ENCODE measurements at places on chromosomes 1 and 21.

DNA sequence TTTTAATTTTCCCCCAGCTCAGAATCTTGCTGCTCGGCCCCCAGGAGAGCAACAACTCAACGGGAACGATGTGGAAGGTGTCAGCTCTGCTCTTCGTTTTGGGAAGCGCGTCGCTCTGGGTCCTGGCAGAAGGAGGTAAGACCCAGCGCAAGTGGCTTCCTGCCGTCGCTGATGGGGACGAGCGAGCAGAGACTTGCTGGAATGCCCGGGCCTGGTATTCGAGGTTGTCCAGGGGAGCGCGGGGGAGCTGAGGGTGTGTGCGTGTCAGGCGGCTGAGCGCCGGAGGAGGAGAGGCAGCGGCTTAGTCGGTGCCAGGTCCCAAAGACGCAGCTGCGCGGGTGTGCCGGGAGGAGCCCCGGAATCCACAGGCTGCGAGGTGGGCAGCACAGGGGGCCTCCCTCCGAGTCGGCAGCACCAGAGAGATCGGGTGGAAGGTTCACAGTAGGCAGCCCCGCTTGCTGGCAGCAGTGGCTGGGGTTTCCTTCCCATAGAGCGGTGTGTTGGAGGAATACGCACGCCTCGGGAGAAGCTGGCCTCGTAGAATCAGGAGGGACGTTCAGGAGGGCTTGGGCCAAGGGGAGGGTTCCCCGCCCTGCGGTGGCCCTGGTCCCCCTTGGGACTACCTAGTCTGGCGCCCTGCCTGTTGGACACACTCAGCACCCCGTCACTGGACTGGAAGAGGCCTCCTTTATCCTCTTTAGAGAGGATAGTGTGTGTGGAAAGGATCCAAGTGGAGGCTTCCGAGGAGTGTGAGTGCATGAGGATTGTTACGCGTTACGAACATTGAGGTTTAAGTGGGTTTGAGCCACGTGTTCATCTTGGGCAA, 547 bp downstream of the PDPN start:
- DNase-seq, result no peak

DNA sequence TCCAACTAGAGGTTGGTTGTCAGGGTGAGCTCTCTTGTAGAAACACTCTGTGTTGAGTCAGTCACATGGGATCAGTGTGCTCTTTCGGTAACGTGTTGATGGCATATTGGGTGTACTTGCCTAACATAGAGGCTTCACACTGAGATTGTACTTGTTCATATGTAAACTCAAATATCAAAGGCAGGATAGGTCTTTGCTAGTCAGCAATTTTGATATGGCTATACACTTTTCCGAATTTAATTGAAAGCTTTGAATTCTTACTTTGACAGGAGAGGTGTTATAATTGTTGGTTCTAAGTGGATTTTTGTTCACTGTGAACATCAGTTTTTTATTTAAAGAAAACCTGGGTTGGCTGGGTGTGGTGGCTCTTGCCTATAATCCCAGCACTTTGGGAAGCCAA, 16.4 kb upstream of the TGFB2 start:
- DNase-seq, result no peak

DNA sequence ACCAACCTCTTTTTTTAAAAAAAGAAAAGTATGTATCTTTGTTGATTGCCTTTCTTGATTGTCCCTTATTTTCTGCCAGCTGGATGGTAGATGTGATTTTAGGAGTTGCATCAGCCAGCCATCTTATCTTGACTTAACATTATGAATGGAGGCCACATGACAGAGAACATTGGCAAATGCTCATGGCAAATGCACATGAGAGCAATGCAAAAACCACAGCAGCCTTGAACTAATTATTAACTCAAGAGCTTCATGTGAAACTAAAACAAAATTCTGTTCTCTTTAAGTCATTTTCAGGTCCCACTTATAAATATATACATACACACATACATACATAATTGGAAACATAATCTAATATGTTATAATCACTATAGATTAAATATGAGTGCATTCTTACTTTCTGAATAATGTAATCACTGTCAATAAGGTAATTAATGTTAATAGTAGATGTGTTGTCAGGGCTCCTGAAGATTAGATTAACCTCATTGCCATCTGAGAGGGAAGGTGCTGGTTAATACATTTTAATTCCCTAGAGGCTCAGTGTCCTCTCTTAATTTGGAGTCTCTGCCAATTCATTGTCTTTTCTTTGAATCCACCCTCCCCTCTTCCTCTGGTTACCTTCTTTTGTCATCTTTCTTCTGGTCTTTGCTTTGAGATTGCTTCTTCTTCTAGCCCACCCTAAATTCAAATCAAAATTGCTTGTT, 962.2 kb downstream of the ADGRL2 start:
- DNase-seq, result no peak

DNA sequence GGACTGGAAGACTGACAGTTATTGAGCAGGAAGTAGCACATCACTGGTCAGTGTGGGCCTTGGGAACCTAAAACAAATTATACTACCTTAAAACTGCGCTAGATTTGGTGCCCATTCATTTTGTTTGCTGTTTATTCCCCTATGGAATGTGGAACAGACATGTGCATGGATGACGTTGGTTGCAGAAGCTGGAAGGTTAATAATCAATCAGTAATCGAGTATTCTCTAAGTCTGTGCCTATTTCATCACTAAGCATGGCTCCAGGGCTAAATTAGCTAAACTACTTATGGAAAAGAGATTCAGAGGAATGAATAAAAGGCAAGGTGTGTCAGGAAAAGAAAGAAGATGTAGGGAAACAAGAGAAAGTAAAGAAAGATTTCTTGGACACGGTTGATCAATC, 33.5 kb upstream of the DPT start:
- DNase-seq, result no peak

- DNase-seq, result no peak
Observed at GRCh38 chr21:36887963-36888362, 78.5 kb downstream of the HLCS start.

DNA sequence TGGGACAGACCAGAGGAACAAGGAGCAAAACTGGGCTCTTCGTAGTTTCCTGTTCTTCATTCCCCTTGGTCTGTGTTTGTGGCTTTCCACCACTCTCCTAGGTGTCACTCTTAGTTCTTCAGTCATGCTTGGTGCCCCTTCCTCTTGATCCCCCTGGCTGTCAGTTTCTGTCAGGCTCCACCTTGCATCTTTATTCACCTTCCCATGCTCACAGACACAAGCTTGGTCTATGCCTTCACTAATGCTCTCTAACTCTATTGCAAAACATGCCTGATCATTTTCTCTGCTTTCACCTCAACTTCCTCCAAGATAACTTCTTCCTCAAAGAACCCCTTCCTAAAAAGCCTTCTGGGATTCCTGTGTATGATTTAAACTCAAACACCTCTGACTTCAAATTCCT, 122.9 kb downstream of the GLUL start:
- DNase-seq, result no peak

GRCh38 chr1:235935235-235936225, 68.8 kb upstream of the LYST start:
- DNase-seq, result no peak

DNA sequence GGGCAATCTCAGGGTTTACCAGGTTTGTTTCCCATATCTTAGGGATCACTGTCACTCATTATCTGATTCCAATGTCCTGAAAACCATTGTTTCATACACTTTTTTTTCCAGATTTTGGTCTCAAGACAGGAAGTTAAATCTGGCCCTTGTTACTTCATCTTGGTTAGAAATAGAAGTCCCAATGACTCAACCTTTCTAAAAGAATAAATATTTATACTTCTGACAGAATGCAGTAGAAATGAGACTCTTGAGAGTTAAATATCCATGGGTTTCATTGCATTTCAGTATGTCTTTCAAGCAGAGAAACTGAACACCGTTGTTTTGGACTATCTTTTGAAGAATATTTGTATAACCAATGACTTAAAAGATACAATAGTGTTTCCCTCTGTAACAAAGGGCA, 19.8 kb upstream of the VCAM1 start:
- DNase-seq, result no peak

DNA sequence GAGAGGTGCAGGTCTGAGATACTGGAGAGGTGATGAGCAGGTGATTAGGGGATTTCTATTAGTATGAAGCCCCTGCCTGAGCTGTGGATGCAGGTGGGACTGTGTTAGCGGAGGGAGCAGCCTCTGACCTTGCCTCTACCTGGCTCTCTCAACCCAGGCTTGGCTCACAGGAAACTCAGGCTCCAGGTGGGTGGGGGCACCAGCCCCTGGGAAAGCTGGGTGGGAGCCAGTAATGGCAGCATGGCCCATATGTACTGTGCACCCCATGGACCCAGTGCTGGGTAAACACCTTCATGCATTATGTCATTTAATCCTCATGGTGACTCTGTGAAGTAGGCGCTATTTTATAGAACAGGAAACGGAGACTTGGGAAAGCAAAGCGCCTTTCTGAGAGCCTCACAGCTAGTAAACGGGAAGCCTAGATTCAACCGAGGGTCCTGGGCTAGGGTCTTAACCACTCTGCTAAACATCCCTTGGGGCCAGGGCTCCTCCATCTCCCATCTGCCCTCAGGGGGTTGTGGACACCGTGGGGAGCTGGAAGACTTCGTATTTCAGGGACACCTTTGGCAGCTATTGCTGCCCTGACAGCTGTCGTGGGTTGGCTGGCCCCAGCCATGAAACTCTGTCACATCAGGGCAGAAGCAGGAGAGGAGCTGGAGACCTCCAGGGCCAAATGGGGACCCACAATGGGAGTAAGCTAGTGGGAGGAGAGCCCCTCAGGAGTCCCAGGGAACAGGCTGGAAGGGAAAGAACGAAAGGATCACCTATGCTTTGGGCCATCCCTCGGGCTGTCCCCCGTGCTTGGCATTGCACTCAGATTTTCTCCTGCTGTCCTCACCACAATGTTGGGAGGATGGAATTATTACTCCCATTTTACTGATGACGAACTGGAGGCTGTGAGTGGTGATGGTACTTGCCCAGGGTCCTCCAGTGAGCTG, 59.6 kb upstream of the CSF3R start:
- no peak for DNase-seq

GRCh38 chr1:94265906-94266305, 28.5 kb upstream of the ARHGAP29 start:
- no peak for DNase-seq

GRCh38 chr1:97377432-97378034, 543.3 kb downstream of the DPYD start:
- DNase-seq, result no peak

DNA sequence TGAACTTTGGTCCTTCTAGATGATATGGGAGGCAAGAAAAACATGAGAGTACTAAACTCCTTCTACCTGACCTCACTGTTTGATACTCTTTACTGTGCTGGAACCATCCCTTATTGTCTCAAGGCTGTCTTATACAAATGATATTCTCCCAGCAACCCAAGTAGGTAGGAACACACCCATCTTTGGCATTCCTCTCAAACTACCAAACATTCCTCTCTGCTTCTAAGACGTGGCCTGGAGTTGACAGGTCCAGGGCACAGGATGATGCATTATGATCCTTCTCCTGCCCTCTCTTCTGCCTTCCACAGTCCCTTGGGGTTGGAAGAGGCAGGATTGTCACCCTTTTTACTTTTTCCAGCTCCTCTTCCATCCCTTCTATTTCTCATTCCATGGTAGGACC, 90.5 kb downstream of the SPATA17 start:
- no peak for DNase-seq

GRCh38 chr21:41731081-41731480, 35.8 kb downstream of the RIPK4 start:
- no peak for DNase-seq

DNA sequence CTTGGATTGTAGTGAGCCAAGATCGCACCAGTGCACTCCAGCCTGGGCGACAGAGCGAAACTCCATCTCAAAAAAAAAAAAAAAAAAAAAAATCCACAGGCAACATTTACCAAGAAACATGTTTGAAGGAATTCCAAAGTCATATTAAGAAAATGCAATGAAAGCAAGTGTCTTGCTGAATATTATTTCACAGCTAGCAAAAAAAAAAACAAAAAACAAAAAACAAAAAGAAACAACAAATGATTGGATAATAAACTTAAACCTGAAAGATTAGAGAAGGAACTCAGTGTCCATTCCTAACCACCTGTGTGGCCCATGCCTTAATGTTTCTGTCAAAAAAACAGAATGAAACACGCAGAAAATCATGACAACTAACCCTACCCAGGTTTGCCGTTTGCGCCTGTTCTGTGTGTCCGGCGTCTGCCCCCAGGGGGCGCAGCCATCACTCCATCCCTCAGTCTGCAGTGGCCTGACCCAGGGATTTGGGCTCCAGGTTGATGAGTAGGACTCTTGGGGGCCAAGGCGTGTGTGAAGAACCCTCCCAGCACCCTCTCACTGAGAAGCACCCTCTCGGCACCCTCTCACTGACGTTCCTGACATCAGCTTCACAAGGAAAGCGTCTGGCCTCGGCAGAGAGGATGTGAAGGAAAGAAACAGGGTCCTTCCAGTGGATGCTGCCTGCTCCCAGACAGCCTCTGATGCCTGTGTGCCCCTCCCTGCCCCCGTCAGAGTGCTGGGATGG, 19.2 kb upstream of the PTTG1IP start:
- peak; percentile 83 for DNase-seq

All from activated CD8-positive, alpha-beta memory T cell treated with anti-CD3 and anti-CD28 coated beads, Interleukin-2, amount 50 U/mL, for 4 hours (primary cell).